Endothelial cell (in vitro differentiated cells): ENCODE measurements at places on chromosomes 6 and 20. TPM values are rescaled to one million over a fixed set of nuclear protein-coding genes. Genes with fewer than 3 reads are reported as not detected.

Gene CDSN
- total RNA-seq: not detected

Gene BTNL2
- total RNA-seq: not detected

Gene MGME1
- 17.5 TPM for total RNA-seq

Gene SDC4
- total RNA-seq: 7.4 TPM

Gene CGA
- total RNA-seq: not detected

Gene C20orf204
- 14.2 TPM for total RNA-seq

Gene SIRPB2
- total RNA-seq: 41.5 TPM
